Stimulated activated CD4-positive, alpha-beta T cell treated with anti-CD3 and anti-CD28 coated beads, Interleukin-4, amount 100 ng/mL, for 24 hours (primary cell): ENCODE measurements at places on chromosomes 16 and 17.
A peak's percentile ranks its signal among the peaks of the same experiment; 100 is the strongest.

DNA sequence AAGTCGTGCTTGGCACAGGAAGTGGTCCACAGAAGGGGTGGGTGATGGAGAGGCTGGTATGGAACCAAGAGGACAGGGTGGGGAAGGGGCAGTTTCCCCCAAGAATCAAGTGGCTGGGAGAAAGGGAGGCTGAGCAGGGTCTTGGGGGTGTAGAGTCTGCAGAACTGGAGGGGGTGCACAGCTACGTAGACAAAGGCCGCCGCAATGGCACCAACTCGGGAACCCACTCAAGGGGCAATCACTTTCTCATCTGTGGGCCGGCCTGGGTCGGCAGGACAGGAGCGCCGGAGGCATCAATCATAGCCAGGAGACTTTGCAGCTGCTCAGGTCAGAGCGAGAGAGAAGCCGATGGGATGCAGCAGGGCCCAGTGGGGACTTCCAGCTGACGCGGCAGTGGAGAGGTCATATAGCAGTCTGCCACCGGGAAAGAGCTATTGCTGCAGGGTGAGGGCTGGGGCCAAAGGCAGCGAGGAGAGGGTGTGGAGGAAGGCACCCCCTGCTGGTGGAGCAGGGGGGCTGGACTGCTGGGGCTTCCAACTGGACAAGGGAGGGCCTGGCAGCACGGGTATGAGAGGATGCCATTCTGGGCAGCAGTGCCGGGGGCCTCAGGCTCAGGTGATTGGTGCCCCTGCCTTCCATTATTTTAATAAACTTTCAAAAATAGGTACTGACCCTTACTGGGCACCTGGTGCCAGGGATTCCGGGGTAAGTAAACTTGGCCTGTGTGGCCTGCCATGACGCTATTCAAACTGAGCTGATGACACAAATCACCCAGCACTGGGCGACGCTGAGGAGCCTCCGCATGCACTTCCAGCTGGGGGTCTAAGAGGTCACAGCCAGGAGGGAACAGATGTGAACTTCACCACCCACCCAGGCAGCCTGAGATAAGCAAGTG is 52.5 kb upstream of the MTSS2 start:
- peak; percentile 12 for DNase-seq

DNA sequence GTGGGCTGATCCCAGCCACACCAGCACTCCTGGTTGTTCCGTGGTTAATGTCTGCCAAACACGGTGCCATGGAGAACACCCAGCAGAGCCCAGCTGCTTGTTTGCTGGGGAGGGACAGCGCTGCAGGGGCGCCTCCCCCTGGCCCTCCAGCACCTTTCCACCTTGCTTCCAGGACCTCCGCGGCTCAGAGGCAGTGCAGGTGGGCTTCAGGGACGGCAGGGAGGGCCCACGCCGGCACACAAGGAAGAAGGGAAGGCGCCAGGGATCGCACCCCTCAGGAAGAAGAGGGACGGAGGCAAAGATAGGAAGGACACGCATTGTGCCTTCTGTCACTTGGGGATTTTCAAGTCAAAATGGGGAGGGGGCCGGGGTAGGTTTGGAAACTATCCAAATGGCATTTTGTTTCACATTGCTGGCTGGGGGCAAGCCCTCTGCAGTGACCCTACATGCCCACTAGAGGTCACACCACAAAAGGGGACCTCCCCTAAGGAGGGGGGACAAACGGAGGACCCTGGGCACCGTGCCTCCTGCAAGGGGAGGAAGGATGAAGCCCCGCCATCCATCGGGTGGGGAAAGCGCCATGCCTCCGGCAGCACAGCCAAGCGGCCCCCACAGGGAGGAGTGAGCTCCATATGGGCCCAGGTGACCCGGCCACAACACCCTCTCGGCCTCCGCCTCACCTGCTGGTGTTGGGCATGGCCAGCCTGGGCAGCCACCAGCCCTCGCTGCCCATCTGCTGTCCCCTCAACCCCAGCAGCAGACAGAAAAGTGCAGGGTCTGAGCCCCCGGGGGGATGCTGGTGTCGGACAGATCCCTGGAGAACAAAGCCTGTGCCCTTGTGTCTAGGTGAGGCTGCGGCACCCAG is 7.5 kb upstream of the C16orf95 start:
- DNase-seq, result peak; percentile 44

DNA sequence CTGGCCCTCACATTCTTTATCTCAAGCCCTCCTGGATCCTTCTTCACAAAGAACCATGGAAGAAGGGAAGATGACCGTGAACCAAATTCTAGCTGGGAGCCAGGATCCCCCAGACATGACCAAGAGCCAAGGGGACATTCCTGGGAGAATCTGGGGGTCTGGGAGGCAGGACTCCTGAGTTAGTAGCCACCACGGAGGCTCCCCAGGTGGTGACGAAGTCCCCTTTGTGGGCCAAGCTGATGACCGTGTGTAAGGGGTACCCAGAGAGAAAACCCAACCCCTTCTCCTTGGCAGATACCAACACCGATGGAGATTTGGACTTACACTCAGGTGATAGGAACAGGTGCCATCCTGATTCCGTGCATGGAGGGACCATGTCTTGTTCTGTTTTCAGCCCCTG is 6.8 kb upstream of the GFAP start:
- no peak for DNase-seq

- no peak for DNase-seq
These were observed 46.2 kb downstream of the ZFPM1 start for GRCh38 chr16:88499292-88499691.

DNA sequence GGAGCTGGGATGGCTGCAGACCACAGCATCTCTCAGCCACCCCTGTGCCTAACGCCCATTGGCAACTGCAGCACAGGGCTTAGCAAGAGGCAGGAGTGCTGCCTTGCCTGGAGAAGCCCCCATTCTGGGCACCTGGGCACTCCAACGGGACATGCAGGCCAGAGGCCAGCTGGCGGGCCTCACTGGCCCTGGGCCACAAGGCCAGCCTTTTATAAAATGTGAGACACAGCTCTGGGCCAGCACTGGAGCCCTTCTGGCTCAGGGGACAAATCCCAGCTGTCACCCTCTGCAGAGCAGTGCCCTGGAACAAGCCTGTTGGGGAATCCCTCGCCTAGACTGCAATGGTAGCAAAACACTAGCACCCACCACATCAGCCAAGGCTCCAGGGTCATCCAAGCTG is 171.8 kb downstream of the WSCD1 start:
- DNase-seq, result no peak

GRCh38 chr17:50499721-50500120 is 8.5 kb upstream of the MYCBPAP start:
- DNase-seq, result no peak

DNA sequence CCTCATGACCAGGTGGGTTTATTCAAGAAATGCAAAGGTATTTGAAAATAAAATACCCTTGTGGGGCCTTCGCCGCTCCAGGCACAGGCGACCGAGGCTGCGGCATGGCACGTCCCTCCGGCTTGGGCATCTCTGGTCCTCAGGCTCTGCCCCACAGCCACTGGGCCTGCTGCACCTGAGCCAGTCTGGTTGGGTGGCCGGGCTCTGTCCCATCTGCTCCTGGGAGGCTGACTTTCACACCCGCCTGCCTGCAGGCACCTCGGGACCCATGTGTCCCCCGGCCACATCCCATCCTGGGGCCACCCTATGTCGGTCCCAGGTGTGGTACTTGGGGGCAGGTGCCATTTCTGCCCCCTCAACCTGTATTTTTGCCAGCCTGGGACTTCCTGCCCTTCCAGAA is 20.9 kb downstream of the OSBPL7 start:
- no peak for DNase-seq

GRCh38 chr16:66605979-66606751 is 1.7 kb downstream of the CMTM3 start:
- no peak for DNase-seq

- DNase-seq, result no peak
These were observed 29.2 kb upstream of the SKAP1 start for GRCh38 chr17:48459070-48459844.

- no peak for DNase-seq
These were observed 6.2 kb downstream of the CORO6 start for GRCh38 chr17:29616300-29617048.

DNA sequence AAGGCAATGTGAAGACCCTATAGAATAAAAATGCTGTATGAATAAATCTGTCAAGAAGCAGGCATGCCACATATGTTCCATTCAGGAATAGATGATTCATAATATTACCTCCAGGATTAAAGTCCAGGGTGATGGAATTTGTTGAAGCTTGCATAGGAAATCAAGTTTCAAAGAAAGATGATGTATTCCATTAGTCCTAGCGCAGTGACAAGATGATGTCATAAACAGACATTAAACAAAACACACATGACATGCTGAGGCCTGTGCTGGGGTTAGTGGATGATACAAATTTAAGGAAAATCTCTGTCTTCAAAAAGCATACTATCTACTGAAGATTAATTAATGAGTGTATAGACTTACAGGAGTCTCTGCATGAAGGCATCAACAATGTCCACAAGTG is 1025.2 kb downstream of the CDH11 start:
- no peak for DNase-seq

- DNase-seq, result no peak
These were observed 91.7 kb downstream of the SHISA6 start for GRCh38 chr17:11332706-11333105.

DNA sequence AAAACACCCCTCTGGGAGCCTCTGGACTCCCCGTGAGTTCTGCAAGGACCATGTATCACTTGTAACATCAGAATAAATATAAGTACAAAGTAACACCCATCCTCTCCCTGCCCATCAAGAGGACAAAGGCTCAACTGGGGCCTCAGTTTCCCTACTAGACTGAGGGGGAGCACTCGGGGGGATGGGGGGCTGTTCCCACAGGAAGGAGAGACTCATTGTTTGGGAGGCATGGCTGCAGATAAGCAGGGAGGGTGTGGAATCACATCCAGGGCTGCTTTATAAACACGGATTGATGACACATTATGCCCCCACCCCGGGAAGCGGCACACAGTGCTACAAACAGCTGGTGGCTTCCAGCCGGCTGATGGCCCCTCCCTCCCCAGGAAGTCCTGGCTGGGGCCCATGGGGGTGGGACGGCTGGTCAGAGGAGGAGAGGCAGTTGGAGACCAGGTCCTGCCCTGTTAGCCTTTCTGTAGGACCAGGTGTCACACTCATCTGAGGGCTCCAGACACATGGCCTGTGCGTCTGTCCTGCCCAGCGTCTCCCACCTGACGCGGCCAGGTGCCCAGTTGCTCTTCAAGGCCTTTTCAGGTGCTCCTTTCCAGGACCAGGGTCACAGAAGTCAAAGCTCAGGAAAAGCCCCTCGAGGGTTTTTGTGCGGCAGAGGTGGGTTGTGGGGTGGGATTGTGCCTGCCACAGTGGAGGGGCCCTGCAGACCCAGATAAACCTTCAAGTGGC is 1.3 kb upstream of the MPG start:
- DNase-seq, result no peak

DNA sequence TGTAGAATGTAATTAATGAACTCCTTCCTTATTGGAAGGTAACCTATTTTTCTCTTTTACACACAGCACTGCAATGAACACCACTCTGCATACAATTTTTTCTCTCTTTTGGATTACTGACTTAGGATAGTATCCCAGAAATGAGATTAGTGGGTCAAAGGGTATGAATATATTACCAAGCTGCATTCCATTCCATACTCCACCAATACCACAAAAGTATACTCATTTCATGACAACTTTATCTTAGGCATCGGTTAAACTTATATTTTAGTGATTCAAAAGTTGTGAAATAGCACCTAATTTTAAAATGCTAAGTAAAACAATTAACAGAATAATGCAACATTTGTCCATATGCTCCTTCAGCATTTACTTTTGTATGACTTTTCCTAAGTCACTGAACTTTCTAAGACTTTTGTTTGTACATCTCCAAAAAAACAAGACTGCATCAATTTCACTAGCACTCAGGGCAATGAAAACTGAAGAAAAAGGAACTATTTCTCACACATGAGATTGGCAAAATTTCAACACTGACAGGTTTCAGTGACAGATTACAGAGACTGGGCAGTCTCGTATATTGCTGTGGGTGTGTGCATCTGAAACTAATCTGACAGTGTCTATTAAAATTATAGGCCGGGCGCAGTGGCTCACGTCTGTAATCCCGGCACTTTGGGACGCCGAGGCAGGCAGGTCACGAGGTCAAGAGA is 32.1 kb downstream of the HELZ start:
- no peak for DNase-seq

DNA sequence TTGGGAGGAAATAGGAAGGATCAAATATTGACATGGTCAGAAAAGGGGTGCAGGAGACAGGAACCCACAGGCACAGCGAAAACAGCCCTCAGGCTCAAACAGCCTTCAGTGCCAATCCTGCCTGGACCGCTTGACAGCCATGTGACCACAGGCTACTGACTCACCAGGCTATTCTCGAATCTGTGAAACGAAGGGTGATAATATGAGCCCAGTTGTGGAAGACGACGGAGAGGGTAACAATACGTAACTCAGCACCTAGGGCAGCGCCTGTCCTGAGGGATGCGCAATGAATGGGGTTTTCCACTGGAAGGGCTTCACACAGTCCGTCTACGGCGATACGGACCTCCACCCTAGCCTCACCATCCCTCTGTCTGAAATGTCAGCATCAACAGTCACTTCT is 117.3 kb upstream of the RCVRN start:
- DNase-seq, result no peak

GRCh38 chr16:76681296-76681695 is 404.1 kb downstream of the CNTNAP4 start:
- no peak for DNase-seq

GRCh38 chr17:20982589-20983358 is 60.0 kb downstream of the USP22 start:
- no peak for DNase-seq

DNA sequence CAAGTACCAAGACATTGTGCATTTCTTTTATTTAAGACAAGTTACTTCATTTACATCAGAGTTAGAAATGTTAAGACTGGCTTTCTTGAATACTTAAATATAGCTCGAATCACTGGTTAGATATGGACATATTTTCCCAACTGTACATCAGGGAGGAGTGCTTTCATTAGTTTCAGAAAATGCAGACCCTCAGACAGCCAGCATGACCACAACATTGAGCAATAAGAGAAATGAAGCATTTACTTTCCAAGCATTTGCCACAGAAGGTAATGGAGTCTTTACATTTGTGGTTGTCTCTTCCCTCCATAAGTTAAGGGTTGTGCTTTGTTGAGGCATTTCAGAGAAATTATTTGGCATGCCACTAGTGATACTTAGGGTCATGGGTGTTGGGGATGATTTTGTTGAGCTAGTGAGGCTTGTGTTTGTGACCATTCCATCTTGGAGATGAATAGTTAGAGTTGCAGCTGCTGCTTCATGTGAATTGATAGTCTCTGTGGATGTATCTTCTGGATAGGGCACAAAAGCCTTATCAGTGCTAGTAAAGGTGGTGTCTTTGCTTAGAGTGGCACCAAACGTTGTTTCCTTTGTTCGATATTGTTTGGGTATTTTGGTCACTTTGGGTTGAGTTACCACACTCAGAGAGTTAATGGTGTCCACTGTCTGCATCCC is 2.1 kb downstream of the OMG start:
- no peak for DNase-seq

- DNase-seq, result no peak
These were observed 1.9 kb downstream of the FOXJ1 start for GRCh38 chr17:76138896-76139752.
